ENCODE measurements at places on chromosomes 7 and 10. TPM values are rescaled to one million over a fixed set of nuclear protein-coding genes. Genes with fewer than 3 reads are reported as not detected.

GRCh38 chr7:55365205-55365674 lies at the start of gene LANCL2:
Gene LANCL2, plus strand, starts transcription at chr7:55365337. Its CDS starts 689 bp downstream, at chr7:55366026.
- no peak for DNase-seq

DNA sequence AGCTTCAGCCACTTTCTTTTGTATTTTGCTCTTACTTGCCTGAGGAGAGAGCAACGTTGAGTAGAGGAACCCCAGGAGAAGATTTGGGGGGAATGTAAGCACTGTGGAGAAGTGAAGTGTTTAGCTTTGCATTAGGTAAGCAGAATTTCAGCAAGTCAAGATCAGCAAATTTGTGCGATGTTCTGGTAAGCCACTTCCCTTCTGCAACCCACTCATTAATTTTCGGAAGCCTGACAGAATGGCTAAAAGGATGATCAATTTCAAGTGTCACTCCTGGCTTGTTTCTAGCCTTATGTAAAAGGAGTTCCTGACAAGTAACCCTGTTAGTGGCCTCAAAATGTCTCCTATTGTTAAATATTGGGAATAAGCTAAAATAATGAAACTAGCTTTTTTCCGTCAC lies 48.5 kb upstream of the NXPH1 start:
- DNase-seq, result no peak

- no peak for DNase-seq
These were observed 70.2 kb downstream of the CAV1 start for GRCh38 chr7:116595063-116595462.

DNA sequence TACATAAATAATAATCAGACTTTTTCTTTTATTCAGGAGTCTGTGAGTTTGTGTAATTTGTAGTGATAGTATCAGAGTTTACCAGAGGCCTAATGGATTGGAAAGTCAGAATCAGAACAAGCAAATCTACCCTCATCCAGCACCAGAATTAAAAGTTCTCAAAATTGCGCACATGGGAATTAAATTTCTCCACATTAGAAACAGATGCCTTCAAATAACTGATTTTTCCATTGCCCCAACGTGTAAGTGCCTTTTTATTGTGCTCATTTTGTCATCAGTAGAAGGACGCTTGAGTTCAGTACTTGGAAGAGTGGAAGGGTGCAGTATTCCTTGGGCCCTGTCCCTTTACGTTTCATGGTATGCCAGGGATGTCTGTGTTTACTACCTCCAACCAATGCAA lies 32.8 kb downstream of the BICC1 start:
- no peak for DNase-seq

DNA sequence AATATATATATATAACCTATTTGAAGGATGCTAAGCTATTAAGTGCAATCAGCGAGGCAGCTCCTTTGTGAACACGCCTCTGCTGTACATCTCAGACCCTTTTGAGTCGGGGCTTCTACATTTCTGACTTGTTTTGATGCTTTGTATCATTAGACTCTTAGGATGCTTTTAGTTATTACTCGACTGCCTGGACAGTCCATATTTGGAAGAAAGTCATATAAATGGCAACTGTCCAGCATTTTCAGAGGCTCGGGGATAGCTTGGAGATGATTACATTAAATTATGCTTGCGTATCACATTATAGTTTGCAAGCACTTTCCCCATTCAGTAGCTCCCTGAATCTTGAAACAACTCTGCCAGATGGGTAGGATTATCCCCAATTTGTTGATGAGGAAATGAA lies 257.9 kb downstream of the PTEN start:
- DNase-seq, result no peak

- DNase-seq, result peak; percentile 91
These were observed at the start of gene MYO1G for GRCh38 chr7:44978511-44979366. Gene MYO1G, minus strand, starts transcription at chr7:44979015. Its CDS starts 54 bp downstream, at chr7:44978961.

The CNPY1 gene
- not detected for total RNA-seq

The GATA3 gene
- 79.5 TPM for total RNA-seq

The HYCC1 gene
- 36.8 TPM for total RNA-seq

Measured in activated T-helper 1 cell treated with anti-CD3 and anti-CD28 coated beads, Interleukin-12 subunit alpha, Interleukin-12 subunit beta, Interleukin-2, Interleukin-4 antibody, amounts not matched to agents 30 ng/mL and 10 ng/mL and 1 ng/mL, durations not matched to agents 14 hours and 24 hours and 36 hours (primary cell).